Islet precursor cell (in vitro differentiated cells): ENCODE measurements at places on chromosomes 7 and 10.

GRCh38 chr7:158685693-158686092 lies 18.9 kb downstream of the NCAPG2 start:
- no peak for DNase-seq

GRCh38 chr7:113144817-113145216 lies 26.5 kb upstream of the SMIM30 start:
- peak; percentile 59 for DNase-seq

- DNase-seq = peak; percentile 64
Observed at GRCh38 chr10:119997429-119997828, 104.9 kb downstream of the SEC23IP start.

- no peak for DNase-seq
Observed at GRCh38 chr10:77602231-77602912, 35.2 kb downstream of the KCNMA1 start.

- no peak for DNase-seq
Observed at GRCh38 chr10:59748834-59749233, 4.4 kb downstream of the MRLN start.

- peak; percentile 83 for DNase-seq
Observed at GRCh38 chr10:44908066-44908749, 2.9 kb upstream of the TMEM72 start.

DNA sequence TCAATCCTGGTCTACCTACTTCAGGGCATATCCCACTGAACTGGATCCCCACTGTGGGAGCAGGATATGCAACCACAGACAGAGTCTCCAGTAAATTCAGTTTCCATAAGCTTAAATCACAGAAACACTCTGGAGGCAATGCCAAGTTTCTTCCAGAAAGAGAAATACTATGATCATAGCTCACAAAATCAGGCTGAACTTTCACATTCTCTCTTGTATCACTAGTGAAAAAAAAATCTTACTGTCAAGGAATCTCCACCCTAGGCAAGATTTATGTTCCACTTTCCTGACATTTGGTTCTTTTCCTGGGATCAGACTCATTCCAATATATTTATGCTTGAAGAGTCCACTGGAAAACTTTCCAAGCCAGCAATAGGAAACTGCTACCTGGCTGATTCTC lies 749.0 kb downstream of the SUGCT start:
- DNase-seq = no peak

DNA sequence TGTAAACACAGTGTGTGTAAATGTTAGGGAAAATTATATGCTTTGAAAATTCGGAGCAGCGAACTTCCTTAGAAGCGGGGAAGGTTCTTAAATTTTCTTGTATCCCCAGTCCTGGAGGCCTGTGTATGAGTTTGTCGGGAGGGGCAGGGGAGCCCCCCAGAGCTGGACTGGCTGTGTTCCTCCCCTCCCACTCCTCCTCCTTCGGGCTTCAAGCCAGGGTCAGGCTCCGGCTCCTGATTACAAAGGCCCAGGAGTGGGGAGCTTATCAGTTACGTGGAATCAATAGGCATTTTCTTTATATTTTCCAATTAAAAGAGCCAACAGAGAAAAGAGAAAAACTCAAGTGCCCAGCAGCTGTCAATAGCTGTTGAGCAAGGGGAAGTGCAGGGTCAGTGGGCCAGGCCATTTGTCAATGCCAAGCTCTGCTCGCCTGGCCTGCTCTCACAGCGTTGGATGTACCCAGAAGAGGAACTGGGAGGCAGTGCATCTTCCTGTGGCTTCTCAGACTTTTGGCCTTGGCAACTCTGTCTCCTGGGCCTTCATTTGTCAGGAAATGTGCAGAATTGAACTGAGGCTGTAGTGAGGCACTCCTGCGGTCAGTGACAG lies 156.9 kb upstream of the PCBD1 start:
- DNase-seq = no peak

DNA sequence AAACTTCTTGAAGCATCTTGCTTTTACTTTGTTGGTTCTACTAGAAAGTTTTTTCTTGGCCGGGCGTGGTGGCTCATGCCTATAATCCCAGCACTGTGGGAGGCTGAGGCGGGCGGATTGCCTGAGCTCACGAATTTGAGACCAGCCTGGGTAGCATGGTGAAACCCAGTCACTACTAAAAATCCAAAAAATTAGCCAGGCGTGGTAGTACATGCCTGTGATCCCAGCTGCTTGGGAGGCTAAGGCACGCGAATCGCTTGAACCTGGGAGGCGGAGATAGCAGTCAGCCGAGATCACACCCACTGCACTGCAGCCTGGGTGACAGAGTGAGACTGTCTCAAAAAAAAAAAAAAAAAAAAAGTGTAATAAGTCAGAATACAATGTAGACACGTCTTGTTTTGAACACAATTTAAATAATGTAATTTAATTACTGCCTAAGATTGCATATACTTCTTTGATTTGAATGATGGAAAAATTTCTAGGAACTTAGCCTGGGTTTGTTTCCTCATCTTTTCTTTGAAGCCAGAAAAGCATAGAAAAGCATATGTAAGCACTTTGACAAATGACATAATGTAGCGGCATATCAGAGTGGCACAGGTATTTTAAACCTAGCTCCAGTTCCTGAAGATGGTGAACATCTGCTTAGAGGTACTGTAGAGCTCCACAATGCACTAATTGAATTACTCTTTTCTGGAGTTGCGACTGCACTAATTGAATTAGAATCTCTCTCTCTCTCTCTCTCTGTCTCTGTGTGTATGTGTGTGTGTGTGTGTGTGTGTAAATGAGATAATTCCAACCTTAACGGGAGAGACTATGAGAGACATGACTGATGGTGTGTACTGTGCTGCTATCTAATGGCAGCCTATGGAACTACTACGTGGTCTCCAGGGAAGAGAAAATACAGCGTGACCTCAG lies 87.8 kb downstream of the BTRC start:
- peak; percentile 68 for DNase-seq

- peak; percentile 19 for DNase-seq
Observed at GRCh38 chr7:139748941-139749340, 28.9 kb downstream of the HIPK2 start.

GRCh38 chr7:30630986-30631385 lies 36.3 kb downstream of the GARS1 start:
- no peak for DNase-seq

GRCh38 chr7:27386581-27386980 lies 144.0 kb downstream of the EVX1 start:
- no peak for DNase-seq

DNA sequence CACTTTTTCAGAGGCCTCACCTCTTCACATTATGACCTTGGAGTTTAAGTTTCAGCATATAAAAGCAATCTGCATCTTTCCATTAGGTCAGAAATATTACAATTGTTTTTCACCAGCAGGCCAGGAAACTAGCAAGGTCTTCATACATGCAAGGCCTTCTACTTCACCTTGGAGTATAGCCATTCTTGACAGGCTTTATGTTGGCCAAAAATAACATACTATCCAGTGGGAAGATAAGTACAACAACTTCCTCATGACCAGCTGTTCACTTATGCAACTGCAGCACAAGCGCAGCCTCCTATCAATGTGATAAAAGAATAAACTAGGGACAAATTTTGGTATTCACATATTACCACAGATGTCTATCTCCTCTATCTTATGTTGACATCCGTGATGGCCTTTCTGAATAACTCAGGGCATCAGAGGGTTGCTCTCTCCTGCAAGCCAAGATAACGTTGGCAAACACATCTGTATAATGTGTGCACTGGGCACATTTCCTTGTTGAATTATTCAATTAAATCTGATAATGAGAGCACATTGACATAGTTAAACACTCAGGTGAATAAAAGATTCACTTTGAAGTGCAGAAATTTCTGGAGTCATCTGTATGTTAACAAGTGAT lies 239.8 kb downstream of the FZD1 start:
- no peak for DNase-seq

GRCh38 chr7:68562323-68562899 lies 1035.9 kb upstream of the AUTS2 start:
- no peak for DNase-seq

DNA sequence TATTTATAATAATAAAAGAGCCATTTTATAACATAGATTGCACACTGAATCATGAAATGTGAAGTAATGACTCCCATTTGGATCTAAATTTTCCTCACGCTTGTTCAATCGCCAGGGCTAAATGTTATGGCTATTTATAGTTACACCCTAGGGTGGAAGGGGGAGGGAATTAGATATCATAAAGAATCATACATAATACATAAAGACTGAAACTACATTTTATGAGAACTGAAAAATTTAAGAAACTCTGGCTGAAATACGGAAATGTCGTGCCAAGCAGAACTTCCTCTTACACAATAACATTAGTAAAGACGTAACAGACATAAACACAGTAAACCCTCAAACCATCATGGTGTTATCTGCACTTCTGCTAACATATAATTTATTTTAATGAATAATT lies 327.5 kb upstream of the PHF14 start:
- DNase-seq = no peak

GRCh38 chr7:114152314-114152938 lies 233.6 kb upstream of the PPP1R3A start:
- no peak for DNase-seq

- no peak for DNase-seq
Observed at GRCh38 chr7:42961170-42961569, 29.0 kb downstream of the MRPL32 start.

DNA sequence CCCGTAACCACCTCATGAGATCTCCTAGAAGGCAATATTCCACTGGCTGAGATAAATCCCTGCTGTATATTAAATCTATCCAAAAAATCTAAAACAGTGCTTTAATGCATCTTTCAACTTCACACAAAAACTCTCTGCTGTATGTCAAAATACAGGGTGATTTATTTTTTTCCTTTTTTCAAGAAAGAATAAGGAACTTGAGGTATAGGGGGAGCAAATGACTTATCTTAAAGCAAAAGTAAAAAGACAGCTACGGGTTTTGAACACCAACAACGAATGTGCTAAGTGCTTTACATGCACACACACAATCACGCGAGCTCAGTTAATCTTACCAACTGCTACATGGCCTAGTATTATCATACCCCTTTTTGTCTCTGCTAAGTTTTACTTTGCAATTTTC lies 168.9 kb upstream of the PHF14 start:
- DNase-seq = no peak

- no peak for DNase-seq
Observed at GRCh38 chr7:120793213-120793936, 64.6 kb downstream of the TSPAN12 start.

GRCh38 chr10:9163699-9164098 lies 1109.2 kb downstream of the GATA3 start:
- DNase-seq = no peak

DNA sequence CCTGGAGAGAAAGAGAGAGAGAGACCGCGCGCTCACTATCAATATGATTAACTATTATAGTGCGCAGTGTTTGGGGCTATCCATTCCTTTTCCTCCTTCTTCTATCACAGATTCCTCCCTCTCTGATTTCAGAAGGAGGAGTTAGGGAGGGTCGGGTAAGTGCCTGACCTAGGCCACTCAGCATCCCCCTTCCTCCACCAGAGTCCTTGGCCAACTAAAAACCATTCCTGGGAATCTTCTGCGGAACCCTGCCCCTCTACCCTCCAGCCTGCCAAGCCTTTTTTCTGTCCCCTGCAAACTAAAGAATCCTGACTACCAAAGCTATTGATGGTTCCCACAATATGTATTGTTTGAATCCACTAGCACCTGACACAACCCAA lies 256.2 kb upstream of the NFE2L3 start:
- no peak for DNase-seq

GRCh38 chr10:95503001-95503400 lies 58.2 kb downstream of the SORBS1 start:
- no peak for DNase-seq

GRCh38 chr7:85022064-85022697 lies 164.7 kb downstream of the SEMA3D start:
- DNase-seq = no peak

DNA sequence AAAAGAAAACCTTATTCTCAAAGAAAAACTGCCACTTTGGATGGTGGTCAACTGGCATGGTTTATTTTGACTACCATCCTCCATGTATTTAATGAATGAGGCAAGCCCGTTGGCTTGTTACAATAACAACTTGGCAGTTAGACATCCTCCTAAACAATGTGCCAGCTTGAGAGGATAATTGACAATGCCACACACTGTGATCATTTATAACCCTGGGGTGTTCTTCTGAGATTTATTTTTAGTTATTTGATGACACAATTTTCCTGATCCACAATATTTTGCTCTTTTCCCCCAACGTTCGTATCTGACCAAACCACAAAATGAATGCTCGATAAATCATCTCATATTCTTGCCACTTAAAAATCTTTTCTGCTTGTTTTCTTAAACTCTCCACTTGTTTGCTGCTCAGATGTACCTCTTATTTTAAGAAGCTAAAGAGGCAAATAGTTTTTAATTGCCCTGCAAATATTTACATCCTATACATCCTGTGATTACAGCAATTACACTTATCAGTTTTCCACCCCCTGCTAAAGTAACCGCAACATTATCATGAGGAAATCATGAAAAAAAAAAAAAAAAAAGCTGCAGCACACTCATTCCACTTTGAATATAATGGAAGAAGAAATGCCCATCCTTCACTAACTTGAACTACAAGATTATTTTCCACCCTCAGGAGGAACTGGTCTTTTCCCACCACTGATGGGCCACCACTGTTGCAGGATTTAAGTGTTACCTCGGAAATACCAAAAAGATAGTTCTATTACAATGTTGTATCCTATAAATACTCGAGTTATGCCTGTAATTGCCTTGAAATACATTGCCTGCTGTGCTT lies 119.9 kb downstream of the MBL2 start:
- DNase-seq = no peak

- DNase-seq = no peak
Observed at GRCh38 chr7:41627645-41628298, 75.1 kb downstream of the INHBA start.

DNA sequence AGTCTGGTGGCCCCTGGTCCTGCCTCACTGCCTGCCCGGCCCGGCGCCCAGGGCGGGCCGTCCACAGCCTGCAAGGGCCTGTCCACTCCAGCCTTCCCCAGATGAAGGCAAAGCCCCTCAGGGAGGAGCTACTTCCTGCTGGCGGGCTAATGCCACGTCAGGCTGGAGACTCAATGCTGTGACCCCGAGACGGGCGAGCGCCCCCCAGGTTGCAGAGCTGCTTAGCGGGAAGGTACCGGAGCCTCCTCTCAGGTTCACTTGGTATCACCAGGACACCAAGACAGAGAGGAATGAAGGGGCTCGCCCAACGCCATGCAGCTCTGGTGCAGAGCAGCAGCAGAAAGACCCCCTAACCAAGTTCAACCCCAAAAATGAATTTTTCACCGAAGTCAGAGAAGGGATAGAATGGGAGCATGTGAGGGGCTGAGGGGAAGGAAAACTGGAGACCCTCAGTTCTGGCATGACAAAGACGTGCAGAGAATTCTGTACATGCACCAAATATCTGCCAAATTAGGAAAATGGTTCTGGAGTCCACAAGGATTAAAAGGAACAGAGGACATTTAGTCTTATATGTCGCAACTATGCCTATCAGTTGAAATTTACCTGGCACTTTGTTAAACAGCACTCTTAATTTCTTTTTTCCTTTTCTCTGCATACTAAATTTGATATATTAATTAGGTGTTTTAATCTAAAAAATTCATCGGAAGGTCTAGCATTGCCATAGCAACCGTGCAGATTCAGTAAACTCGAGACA lies 2.8 kb downstream of the STK32C start:
- DNase-seq = peak; percentile 25

- no peak for DNase-seq
Observed at GRCh38 chr10:5892007-5892406, 2.0 kb downstream of the FBH1 start.

- no peak for DNase-seq
Observed at GRCh38 chr7:63117-63480, 129.3 kb upstream of the FAM20C start.
